ENCODE measurements at places on chromosomes 11 and 22.

GRCh38 chr11:23723861-23724260 lies 773.0 kb upstream of the LUZP2 start:
- no peak for DNase-seq

- no peak for DNase-seq
These were observed 63.5 kb downstream of the CSTPP1 start for GRCh38 chr11:47000033-47000432.

- DNase-seq = no peak
These were observed 2.2 kb upstream of the RANBP1 start for GRCh38 chr22:20113551-20114310.

GRCh38 chr11:86219311-86220193 lies 25.0 kb upstream of the EED start:
- no peak for DNase-seq

- no peak for DNase-seq
These were observed 60.2 kb downstream of the SMIM38 start for GRCh38 chr11:69215784-69216415.
